Lung (tissue), 17 donors: ENCODE measurements at places on chromosomes 7 and 10. TPM values are rescaled to one million over a fixed set of nuclear protein-coding genes. Genes with fewer than 3 reads are reported as not detected.

GRCh38 chr10:5042922-5043321 is 39.3 kb upstream of the AKR1C2 start:
- no peak for DNase-seq

DNA sequence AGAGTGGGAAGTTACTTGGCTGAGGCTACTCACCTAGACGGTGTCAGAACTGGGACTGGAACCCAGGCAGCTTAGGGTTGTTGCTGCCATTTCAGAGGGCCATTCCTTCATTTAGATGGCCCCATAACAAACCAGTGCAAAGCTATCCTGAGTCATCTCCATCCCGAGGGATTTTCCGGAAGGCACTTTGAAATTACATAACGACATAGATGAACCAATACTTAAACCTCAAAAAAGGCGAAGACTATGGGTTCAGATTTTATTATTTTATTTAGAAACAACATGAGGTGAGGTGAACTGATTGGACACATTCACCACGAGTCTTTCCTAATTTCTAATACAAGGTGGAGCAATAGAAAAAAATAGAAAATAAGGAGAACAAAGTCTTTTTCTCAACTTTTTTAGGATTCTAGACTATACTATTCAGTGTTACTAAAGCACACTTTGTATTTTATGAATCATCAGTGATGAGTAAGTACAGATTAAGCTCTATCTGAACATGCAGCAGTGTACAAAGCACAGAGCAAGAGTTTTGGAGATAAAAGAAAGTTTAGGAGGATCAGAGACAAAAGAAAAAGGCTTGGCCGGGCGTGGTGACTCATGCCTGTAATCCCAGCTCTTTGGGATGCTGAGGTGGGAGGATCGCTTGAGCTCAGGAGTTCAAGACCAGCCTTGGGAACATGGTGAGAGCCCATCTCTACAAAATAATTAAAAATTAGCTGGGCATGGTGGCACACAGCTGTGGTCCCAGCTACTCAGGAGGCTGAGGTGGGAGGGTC is 79.5 kb upstream of the SVIL start:
- no peak for DNase-seq

GRCh38 chr7:31981874-31982390 is 88.3 kb downstream of the PDE1C start:
- DNase-seq: no peak

DNA sequence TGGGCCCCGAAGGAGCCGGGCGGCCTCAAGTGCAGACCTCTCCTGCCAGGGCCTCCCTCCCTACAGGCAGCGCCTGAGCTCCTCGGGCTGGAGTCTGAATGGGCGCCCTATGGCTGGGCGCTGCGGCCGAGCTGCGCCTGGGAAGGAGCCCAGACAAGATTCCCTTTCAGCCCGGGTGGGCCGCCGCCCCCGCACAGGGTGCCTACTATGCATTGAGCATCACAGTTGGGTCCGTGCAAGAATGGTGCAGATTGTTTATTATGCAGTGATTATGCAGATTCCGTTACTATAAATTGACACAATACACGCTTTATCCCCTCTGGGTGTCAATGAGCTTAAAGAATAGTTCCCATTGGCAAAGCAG is 77.2 kb upstream of the PDGFA start:
- no peak for DNase-seq

GRCh38 chr10:16612115-16612980 is 90.7 kb upstream of the C1QL3 start:
- peak; percentile 77 for DNase-seq

DAGLB gene
- total RNA-seq: 43.3 TPM

TCF7L2 gene
- total RNA-seq: 30.0 TPM

AKR1D1 gene
- not detected for total RNA-seq

SPDYE16 gene
- not detected for total RNA-seq
